Right renal pelvis (tissue), 4 donors: ENCODE measurements at places on chromosomes 5 and 9. TPM values are rescaled to one million over a fixed set of nuclear protein-coding genes. Genes with fewer than 3 reads are reported as not detected.

DNA sequence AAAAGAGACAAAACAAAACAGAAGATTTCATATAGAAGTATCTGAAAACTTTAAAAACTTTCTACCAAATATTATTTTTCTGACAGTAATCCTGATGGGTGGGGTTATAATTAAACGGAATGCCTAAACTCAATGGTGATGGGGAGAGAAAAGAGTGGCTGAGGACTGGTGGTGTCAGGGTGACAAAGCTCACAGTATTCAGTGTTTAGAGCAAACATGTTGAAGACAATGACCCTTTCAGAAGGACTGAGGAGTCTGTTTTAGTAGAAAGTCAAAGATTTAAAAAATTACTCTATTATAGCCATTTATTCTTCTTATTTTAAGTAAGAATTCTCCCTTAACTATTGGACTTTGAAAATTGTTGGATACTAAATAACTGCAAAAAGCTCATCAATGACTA, 1144.0 kb downstream of the TAF11L14 start:
- no peak for DNase-seq

GRCh38 chr9:86655147-86655546, 292.2 kb downstream of the GAS1 start:
- DNase-seq = no peak

GRCh38 chr5:119255571-119256356, 100.1 kb upstream of the TNFAIP8 start:
- DNase-seq = no peak

- DNase-seq = no peak
These were observed 2.8 kb upstream of the PFN3 start for GRCh38 chr5:177403102-177403791.

DNA sequence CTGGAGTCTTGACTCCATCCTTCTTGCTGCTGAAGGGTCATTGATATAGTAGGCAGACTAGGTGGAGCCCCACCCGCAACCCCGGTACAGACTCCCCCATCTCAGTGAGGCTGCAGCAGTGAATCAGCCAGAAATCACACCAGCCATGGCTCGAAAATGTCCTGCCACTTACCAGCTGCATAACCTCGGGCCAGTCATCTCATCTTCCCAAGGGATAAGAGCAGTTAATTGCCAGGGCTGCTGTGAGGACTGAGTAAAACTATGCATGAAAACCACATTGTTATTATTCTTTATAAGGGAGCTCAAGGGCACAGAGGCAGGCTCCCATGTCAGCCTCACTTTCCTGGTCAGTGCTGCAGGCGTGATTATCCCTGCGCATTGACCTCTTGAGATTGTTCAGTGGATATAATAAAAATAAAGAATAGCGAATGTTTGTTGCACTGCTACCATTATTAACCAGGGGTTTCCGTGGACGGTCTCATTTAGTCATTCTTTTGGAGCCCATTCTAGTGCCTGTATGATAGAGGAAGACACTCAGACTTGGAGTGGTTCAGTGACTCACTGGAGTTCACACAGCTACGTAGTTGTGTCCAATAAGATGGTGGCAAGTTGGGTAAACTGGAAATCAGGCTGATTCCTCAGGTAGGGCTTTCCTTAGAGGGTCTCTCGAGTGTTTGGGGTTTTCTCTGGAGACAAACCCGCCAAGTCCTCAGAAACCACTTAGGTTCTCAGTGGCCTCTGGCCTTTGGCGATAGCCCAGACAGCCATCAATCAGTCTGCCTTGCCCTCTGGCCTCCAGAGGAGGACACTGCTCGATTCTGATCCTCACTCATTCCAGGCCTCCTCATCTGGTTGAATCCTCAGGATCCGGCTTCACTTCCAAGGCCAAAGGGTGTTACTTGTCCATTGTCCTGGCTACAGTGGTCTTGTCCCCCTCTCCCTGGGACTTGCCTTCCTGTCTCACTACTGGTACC, 39.9 kb downstream of the COL15A1 start:
- no peak for DNase-seq

- no peak for DNase-seq
These were observed 98.2 kb upstream of the PRR16 start for GRCh38 chr5:120365656-120366446.

Gene MEIKIN
- polyA plus RNA-seq = 0.17 TPM

Gene ADAMTS12
- 16.2 TPM for polyA plus RNA-seq
